ENCODE measurements at places on chromosomes 3 and 15.

DNA sequence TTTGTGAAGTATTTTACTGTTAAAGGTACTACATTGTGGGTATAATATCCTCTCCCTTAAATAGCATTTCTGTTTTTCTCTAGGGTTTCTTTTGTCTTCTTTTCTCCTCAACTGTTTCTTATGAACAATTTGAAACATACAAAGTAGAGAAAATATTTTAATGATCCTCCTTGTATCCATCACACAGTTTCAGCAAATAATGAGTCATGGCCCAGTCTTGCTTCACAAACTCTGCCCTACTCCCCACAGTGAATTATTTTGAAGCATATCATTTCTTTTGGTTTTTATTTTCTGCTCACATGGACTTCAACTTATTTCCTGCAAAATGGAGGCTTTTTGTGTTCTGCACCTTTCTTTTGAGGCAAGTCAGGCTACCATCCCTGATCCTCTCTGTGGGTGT lies 6.1 kb upstream of the SCAANT1 start:
- DNase-seq = no peak

DNA sequence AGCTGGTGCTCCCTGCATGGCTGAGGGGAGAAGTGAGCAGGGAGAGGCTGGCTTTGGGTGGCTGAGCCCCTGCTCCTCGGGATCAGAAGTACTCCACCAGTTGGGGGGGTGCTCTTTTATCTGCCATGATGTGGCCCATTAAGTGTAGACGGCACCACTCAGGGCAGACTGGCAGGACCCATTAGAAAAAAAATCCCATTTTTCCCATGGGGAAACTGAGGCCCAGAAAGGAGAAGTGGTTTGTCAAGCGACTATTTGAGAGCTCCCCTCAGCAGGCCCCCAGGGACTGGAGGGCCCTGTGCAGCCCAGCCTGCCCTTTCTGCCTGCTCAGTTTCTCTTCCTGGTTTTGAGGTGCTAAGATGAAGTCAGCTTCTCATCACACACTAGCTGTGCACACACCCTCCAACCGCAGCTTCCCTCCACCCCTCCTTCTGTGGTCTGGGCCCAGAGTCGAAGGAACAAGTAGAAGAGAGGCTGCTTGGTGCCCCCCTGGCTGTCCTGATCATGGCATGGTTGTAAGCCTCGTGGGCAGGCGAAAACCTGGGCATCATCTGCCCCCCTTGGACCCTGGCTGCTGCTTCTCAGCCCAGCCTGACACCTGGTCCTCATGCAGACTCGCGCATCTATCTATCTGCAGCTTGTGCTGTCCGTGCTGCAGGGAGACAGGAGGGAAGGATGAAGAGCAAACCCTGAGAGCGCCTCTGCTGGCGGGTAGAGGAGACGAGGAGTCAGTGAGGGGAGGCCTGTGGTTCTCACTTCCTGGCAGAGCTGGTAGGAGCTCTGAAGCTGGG lies 5.6 kb downstream of the CSK start:
- no peak for DNase-seq

- peak; percentile 37 for DNase-seq
These were observed 172.7 kb downstream of the MEGF11 start for GRCh38 chr15:66080717-66081398.

- DNase-seq = no peak
These were observed 94.6 kb upstream of the SLC6A6 start for GRCh38 chr3:14307656-14308302.

GRCh38 chr3:157531301-157531660 lies 28.1 kb upstream of the VEPH1 start:
- DNase-seq = no peak

DNA sequence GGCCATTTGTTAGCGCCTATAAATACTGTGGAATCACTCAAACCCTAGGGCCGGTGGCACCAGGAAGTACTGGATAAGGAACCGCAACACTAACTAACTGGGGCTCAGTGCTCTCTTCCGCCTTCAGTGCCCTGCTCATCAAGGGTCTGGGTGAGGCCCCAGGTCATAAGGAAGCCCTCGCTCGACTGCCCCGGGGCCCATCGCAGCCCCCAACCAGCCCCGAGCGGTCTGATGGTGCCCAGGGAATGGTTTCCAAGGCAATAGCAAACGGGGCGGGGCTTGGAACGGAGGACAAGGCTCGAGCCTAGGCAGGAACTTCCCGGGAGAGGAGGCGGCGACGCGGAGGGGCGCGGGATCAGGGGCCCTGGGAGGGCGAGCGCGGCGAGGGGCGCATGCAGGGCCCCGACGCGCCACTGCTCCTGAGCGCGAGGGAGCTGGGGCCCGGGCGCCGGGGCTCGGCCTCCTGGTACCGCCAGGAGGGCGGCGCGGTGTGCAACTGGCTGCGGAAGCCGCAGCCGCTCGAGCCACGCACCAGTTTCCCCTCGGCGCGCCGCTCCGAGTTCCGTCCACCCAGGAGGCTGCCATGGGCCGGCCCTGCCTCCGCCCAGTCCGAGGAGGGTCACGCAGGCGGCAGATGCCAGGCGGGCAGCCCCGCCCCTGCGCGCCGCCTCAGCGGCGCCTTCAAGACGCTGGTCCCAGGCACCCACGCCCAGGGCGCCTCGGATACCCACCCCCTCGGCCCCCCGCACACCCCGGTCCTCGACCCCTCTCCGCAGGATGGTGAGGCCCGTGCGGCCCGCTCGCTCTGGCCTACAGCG lies at the start of gene TTLL3:
TTLL3 (plus strand) TSS at position 648 of the 818 bp plus-strand sequence. CDS start 400 bp downstream, outside the sequence.
- DNase-seq = peak; percentile 53

GRCh38 chr15:82950746-82951370 lies 1.7 kb downstream of the HOMER2 start:
- DNase-seq = no peak

GRCh38 chr3:188583341-188584161 lies 429.6 kb downstream of the LPP start:
- DNase-seq = no peak

- DNase-seq = no peak
These were observed 125.6 kb downstream of the ETFA start for GRCh38 chr15:76185716-76186115.

DNA sequence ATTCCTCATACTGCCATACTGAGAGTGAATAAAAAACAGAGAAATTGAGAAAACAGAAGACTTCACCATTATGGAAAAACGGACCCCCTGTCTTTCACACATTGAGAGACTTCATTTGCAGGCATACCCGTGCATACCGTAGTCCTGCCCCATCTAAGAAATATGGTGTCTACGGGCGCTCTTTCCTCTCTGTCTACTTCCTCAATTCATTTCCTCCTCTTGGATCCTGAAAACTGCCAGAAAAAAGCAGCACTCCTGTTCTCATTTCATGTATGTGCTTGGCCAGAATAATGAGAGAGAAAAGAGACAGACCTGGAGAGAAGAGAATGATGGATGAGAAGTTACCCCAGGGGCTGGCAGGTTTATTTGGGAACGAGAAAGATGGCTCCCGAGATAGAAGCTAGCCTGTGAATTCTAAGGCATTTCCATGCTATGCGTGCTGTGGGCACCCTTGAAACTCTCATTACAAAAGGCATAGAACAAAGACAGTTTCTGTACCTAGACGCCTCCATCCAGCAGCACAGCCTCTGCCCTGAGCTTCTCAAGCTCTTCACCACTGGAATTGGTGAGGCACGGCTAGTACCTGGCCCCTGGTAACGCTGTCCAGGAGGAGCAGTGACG lies 62.5 kb upstream of the EPHB3 start:
- no peak for DNase-seq

DNA sequence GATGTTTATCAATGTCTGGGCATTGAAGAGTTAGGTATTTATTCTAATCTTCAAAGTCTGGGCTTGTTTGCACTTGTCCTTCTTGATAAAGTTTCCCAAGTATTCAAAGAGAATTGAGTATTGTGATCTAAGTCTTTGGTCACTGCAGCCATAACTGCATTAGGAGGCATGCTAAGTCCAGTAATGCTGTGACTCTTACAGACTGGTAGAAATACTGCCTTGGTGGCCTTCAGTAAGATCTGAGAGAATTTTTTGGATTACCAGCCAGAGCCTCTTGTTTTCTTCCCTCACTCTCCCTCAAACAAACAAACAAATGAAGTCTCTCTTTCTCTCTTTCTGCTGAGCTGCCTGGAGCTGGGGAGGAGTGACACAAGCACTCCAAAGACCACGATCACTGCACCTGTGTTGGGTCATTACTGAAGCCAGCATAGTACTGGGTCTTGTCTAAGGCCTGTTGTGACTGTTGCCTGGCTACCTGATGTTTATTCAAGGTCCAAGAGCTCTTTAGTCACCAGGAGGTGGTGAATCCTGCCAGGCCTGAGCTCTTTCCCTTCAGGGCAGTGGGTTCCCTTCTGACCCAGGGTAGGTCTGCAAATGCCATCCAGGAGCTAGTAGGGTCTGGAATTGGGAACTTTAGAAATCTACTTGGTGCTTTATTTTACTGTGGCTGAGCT lies 14.8 kb upstream of the RBP2 start:
- DNase-seq = no peak

DNA sequence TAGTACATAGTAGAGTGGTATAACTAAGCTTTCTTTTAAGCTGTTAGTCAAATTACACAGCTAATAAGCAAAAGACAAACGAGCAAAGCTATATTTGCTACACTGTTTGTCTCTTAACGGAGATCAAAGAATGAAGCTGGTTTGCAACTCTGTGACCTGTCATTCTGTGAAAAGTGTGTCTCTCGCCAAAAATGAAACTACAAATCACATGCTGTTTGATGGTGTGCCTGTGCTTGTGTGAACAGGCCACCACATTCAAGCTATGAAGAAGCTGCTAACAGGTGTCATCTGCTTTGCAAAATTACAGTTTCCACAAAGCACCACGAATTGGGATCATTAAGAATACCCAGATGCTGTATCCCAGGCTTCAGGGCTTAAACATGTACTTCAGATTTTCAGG lies 667.8 kb upstream of the NAALADL2 start:
- DNase-seq = no peak

DNA sequence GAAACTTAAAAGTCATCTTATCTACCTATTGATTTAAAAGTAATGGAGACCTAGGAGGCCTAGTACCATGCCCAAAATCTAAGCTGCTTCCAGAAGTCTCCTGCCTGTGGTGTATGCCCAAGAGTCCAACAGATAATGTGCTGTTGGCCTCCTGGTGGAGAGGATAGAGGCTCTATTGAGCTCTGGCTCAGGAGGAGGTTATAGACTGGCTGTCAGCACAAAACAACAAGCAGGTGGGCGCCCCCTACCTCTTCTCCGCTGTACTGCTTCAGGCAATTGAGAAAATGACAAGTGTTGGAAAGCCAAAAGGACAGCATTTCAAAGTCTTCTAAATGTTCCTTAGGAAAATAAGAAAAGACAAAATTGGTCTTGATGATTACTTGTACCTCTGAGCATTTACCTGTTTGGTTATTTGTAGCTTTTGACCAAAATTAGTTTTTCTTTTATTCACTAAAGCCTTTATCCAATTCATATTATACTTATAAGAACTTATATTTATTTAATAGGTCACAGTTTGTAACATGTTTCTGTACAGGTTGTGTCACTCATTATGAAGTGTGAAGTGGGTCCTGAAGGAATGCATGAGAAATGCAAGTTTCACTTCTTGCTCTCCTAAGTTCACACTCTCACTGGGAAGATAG lies 17.2 kb upstream of the GNB5 start:
- peak; percentile 73 for DNase-seq

DNA sequence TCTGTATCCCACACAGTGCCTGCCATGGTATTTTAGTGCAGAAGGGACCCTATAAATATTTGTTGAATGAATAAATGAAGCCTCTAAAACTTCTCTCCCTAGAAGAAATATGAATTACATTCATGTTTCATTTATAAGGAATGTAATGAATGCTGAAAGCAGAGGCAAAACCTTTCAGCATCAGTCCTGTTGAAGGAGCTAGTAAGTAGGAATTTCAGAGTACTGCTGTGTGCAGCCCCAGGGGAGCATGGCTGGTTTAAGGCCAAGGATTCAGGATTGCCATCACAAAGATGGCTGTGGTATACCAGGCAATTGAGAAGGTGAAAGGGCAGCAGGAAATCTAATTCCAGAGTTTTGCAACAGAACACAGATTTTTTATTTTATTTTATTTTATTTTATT lies 1131.4 kb downstream of the IGSF11 start:
- DNase-seq = no peak

GRCh38 chr3:61903931-61904657 lies 342.7 kb downstream of the PTPRG start:
- DNase-seq = no peak

DNA sequence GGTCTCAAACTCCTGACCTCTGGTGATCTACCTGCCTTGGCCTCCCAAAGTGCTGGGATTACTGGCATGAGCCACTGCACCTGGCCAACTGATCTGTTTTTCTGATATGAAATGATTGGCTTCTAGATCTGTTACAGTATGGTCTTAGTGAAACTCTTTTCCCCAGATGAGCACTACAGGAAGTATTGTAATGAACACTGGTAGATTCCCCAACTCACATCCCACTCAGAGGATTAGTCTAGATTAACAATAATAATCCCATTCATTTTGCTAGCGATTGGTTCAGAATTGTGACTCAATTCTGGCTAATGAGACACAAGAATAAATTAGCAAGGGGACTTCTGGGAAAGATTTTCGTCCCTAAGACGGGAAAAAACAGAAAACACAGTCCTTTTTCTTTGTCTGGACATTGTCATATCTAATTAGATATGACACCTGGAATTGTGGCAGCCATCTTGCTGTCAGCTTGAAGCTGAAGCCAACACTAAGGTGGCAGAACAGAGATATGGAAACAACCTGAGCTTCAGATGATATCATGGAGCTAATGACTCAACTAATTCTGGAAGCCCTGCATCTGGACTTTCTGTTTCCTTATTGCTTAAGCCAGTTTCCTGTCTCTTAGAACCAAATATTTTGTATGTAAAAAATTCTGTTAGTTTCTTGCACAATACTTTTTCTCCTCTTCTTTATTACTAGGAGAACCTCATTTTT lies 17.4 kb upstream of the NPTN start:
- DNase-seq = no peak

DNA sequence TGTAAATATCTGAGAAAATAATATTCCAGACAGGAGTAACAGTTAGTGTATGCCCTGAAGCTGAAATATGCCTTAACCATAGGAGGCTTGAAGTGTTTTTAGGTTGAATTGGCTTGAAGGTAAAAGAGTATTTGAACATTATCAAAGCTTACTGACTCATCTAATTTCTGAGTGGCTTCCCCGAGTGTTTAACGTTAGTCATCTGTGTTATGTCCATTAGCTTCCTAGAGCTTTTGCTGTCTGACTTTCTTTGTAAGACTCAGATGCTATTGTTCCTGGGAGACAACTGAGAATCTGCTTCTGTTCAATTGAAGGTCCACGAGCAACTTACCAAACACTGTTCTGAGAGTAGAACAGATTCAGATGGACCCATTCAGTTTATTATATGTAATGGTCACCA lies 656.8 kb upstream of the NECTIN3 start:
- no peak for DNase-seq

DNA sequence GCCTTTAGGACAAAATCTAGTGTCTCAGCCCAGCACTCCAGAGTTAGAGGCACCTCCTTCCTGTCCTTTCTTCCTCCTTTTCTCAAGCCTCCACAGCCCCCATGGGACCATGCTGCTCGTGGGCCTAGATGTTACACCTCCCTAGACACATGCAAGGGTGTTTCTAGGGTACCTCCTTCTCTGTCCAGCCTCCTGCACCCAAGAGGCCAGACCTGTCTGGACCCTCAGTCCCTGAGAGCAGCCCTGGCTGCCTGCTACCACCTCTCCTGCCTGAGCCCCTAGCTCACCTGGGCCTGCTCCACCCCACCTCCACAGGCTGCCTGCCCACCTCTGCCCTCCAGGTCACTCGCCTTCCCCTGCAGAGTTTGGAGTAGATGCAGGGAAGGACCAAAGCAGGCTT lies 5.2 kb downstream of the LOXL1 start:
- no peak for DNase-seq

- DNase-seq = peak; percentile 75
These were observed 133.3 kb downstream of the TBC1D2B start for GRCh38 chr15:77944002-77944867.

Measured in dorsolateral prefrontal cortex (tissue), 122 donors.